ENCODE measurements at places on chromosomes 12 and 14.
A peak's percentile ranks its signal among the peaks of the same experiment; 100 is the strongest.

GRCh38 chr12:131430158-131430742 lies 280.6 kb upstream of the SFSWAP start:
- no peak for DNase-seq

- no peak for DNase-seq
Measured at GRCh38 chr12:124406043-124406442, 111.2 kb downstream of the RFLNA start.

DNA sequence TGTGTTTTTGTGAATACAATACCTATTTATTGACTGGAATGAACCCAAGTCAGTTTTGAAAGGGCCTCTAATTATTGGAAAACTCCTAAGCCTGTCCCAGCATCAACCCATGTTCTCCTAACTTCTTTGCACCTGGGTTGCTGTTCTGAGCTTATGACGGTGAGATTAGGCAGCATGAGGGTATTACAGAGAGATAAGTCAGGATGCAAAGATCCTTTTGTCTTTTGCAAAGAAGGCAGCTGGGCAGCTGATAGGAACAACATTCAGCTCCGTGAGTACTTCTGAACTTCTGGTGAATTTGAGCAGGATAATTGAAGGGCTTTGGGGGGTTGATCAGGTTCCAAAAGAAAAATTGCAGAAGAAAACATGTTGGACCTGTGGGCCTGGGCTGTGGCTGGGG lies at the start of gene PDE6H:
PDE6H (plus strand) TSS at position 227 of the 400 bp plus-strand sequence. CDS start 4,971 bp downstream, outside the sequence.
- no peak for DNase-seq

- peak; percentile 64 for DNase-seq
Measured at GRCh38 chr12:124734224-124734788, 129.4 kb downstream of the SCARB1 start.

GRCh38 chr12:46579474-46579873 lies 206.9 kb upstream of the SLC38A2 start:
- DNase-seq = no peak

DNA sequence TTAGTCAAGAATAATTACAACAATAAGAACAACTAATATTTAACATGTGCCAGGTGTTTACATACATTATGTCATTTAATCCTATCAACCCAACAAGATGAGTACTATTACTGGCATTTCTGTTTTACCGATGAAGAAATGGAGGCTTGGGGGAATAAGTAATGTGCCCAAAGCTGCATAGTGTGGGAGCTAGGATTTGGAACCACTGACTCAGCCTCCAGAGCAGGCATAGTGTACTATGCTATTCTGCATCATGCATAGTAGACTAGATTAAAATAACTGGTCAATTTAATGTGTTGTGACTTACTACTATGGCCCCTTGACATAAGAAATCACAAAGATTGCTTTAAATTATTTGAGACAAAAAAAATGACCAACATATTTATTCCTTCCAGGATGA lies 9.5 kb downstream of the GPR19 start:
- no peak for DNase-seq

DNA sequence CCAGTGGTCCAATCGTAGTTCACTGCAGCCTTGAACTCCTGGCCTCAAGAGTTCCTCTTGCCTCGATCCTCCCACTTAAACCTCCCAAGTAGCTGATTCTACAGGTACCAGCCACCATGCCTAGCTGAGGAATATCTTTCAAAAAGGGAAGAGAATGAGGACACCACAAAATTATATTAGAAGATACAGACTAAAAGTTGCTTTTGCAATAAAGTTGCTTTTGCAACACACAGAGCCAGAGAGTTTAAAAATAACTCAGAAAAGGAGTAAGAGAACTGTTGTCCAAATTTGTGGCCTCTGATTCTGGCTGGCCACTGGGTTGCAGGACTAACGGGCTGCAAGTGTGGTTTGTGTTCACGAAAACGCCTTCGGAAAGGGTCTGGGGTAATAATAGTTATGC lies 19.8 kb downstream of the TMEM253 start:
- no peak for DNase-seq

DNA sequence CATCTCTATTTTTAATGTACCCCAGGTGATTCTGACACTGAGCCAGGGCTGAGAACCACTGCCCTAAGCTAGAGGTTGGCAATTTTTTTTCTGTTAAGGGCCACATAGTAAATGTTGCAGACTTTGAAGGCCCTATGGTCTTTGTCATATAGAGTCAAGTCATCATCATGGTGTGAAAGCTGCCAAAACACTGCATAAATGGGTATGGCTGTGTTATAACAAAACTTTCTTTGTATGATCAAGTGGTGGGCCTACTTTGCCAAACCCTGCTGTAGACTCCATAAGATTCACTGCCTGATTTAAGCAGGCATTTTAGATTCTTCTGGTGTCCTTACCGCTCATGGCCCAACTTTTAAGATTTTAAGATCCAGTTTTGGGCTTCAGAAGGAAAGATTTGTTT lies 76.8 kb downstream of the CLMN start:
- no peak for DNase-seq
